ENCODE measurements at places on chromosomes 2 and 18.

DNA sequence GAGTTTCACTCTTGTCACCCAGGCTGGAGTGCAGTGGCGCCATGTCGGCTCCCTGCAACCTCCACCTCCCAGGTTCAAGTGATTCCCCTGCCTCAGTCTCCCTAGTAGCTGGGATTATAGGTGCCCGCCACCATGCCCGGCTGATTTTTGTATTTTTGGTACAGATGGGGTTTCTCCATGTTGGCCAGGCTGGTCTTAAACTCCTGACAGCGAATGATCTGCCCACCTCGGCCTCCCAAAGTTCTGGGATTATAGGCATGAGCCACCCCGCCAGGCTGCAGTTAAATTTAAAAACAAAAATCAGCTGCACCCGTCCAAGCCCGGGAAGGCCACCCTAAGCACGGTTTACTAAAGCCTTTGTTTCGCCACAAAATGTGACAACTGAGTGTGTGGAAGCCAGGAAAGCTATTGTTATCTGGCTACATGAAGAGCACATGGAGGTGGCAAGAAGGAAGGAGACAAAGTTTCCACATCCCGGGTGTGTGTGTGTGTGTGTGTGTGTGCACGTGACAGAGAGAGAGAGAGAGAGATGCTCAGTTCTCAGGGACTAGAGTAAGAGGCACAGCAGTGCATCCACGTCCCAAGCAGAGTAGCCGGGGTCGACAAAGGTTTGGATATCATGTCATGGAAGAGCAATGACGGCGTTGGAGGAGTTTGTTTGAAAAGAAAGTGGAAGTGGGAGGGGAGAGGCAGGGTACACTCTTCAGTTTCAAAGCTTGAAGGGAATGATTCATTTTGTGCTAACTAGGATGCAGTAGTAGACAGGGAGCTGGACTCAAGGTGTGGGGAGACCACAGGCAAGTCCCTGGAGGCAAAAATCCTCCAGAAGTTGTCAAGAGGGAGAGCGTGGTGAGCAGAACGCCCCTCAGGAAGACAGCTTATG, 20.1 kb downstream of the INPP5D start:
- no peak for DNase-seq

GRCh38 chr18:67639872-67640271, 123.4 kb upstream of the DSEL start:
- DNase-seq: no peak

DNA sequence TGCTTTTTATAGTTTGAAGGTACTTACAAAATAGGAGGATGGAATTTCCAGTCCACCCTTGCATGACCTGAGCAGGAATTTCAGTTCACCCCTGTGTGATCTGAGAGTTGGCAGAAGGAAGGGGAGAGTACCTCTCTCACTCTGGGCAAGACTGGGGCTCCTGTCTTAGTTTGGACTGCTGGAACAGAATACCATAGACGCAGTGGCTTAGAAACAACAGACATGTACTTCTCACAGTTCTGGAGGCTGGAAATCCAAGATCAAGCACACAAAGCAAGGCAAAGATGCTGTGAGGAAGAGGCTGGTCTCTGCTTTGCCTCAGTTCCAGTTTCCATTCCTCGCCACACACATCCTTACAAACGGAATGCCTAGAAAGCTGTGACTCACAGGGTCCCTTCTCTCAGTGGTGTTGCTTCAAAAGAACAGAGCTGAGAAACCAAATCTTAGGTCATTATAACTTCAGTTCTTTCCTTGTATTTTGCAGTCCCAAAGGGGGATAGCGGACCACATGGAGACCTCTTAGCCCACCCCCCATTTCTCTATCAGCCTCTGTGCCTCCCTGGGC, 108.8 kb upstream of the HAAO start:
- no peak for DNase-seq

DNA sequence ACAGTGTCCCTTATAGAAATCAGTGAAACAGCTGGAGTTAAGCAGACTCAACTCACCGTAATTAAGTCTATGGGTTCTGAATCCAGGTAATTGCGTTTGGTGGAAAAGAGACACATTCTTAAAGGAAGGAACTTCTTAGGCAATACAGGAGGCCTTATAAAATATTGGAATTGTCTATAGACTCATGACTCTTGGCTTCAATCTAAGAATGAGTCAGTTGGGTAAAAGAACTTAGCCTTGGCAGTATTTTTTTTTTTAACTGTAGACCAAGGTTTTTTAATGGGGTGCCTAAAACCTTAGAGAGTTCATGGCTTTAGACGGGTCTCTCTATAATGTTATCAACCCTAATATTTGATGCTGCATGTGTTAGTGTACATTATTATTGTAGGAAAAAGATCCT, 47.6 kb downstream of the CCDC85A start:
- no peak for DNase-seq

DNA sequence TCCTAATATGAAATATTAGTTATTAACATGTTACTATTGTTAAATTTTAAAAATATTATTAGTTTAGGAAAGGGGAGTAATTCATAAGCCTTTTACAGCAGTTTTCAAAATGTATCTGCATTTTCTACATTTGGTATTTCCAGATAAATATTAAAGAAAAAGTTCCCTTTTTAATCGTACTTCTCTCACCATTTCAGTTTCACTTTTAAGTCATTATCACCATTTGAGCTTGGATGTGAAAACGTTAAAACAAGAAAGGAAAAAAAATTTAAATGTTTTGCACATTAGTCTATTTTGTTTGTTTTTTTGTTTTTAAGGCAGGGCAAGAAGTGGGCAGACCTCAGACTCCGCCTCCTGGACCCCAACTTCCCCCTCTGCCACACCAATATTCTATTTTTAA, 3.3 kb upstream of the SRSF7 start:
- no peak for DNase-seq

DNA sequence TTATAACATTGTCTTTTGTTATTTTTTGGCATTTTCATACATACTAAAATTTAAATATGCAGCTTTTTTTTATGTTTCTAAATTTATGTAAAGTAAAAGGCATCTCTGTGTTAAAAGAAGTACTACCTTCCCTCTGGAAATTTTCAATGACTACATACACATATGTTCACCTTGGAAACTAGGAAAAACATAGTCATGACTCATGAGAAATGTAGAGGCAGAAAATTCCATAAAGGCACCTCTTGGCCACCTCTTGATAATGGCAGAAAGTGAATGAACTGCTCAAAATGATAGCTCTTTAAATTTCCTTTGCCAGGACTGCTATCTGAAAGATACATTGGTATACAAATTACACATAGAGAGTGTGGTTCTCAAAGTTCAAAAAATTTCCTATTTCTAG, 889.1 kb upstream of the ZEB2 start:
- no peak for DNase-seq

- no peak for DNase-seq
Observed at GRCh38 chr18:56035546-56035945, 447.6 kb upstream of the TCF4 start.

DNA sequence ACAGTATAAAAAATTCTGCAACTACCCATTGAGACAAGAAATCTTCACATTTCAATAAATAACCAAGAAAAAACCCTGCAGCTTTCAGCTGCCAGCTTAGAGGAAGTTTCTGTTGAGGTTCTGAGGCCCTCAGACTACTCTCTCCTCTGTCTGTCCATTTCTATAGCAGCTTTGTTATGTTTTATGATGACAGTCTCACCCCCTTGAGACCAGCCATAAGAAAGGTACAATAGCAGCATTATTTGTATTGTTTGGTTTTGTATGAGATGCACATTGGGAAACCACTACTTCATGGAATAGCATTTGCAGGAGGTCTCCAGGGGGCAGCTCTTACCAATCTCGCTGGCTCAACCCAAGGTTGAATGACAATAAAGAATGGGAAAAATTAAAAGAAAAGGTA, 334.6 kb upstream of the VRK2 start:
- no peak for DNase-seq

- DNase-seq: no peak
Observed at GRCh38 chr2:162267496-162267895, 24.3 kb upstream of the FAP start.

DNA sequence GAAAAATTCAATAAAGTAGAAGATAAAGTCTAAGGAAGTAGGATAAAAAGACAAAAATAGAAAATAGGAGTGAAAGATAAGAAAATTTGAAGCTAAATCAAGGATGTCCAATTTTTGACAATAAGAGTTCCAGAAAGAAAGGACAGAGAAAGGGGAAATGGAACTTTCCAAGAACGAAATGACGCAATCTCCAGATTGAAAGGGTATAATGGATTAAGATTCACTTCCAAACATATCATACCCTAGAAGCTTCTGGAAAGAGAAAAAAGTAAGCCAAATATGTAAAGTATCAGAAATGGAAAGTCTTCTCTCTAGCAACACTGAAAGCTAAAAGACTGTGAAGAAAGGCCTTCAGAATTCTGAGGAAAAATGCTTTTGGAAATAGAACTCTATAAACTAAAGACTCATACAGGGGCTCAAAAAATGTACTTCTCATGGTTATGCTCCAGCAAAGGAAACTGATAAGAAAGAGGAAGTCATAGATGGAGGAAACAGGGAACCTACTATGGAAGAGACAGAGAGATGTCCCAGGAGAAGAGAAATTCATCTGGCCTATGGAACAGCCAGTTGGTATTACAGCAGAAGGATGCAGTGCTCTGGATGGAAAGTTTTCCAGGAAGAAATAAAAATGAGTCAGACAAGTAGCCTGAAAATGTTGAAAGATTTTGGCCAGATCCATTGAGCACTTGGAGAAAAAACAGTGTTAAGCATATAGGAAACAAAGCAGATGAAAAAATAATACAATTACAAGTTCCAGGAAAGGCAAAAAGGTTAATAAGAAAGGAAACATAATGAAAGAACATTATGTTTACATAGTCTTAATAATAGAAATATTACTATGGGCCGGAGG, 20.1 kb downstream of the CASP8 start:
- no peak for DNase-seq

- no peak for DNase-seq
Observed at GRCh38 chr2:226118471-226119429, 680.9 kb downstream of the IRS1 start.

DNA sequence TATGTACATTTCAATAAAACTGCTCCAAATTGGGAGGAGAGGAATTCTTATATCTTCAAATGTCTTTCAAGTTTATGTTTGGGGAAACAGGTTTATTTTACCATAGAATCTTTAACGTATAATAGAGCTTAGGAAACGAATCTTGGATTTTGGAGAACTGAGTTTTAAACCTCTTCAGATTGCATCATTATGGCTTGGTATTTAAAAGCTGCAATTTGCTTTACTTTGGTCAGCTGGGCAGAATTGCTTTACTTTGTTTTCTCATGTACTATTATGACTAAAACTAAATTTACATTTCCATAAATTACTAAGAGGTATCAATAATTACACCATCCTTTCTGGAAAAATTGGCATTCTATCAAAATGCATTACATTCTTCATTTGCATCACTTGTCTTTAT, 54.6 kb downstream of the BAZ2B start:
- no peak for DNase-seq

- DNase-seq: no peak
Observed at GRCh38 chr2:152646775-152647174, 70.5 kb downstream of the PRPF40A start.

Data from activated T-cell treated with anti-CD3 and anti-CD28 coated beads, Interleukin-2, amount 50 U/mL, for 72 hours (primary cell).